ENCODE measurements at places on chromosomes 11 and 22.

DNA sequence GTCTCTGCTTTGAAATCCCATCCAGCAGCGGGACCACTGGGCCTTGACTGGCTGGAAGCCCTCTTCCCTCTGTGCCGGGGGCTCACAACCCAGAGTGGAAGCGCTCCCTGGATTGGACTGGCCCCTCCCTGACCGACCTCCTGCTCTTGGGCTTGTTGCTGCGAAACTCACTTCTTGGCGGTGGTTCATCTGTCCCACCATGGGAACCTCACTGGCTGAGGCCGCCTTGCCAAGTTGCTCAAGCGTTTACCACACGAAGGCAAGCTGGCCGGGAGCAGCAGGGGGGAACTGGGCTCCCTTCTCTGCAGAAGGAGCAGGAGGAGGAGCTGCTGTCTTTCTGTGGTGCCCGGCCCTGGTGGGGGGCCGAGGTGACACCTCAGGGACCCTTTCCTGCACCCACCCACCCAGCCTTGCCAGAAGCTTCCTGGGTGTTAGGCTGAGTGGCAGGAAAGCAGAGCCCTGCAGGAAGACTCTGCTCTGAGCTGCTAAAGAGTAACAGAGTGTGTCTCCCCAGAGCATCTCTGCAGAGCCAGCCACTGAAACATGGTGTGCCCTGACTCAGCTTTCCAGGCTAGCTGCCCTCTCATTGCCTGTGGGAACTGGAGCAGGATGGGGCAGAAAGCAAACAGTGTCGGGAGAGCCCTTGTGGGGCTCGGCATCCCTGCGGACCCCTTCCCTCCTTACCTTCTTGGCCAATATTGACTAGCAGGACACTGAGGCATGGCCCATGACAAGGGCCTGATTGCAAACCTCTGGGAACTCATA, 88.5 kb upstream of the ALX4 start:
- no peak for DNase-seq

DNA sequence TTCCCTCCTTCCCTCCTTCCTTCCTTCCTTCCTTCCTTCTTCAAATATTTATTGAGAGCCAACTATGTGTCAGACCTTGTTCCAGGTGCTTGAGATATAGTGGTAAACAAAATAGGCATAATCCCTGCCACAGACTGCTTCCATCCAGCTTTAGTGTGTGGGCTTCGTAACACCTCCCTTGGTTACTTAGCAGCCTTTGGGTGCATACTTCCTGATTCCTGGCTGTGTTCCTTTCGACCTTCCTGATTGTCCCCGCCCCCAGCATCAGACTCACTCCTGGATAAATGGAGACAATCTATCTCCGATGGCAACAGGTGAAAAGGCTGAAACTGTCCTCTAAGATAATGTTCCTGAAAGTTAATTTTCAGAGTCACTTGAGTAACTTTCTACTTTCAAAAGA, 13.5 kb downstream of the CCDC81 start:
- no peak for DNase-seq

DNA sequence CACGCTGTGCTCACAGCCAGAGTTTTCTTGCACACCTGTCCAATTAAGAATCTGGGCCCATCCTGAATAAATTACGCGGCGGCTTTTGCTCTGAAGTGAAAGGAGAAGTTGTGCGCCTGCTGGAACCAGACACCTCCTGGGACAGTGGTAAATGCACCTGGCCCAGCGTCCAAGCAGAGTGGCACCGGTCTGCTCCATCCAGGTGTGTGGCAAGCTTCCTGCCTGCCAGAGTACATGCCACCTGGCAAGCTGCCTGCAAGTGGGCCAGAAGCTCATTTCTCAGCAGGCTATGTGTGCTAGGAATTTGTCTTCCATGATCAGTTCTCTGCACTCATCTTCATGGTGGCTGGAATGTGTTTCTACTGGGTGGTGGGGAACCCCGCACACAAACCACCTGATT, 660.6 kb downstream of the ETS1 start:
- no peak for DNase-seq

DNA sequence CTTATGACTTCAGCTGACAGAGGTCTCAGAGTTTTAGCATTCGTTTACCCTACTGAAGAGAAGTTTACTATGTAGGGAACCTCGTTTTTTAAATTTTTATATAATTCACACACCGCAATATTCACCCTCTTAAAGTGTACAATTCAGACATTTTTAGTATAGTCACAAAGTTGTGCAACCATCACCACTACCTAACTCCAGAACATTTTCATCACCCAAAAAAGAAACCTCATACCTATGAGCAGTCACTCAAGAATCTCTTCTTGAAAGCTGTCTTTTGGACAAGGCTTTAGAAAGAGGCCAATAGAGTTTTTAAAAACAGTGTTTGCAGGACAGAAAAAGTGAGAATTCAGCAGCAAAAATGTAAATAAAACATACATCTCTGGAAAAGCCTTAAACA, 39.5 kb upstream of the CLNS1A start:
- DNase-seq: no peak

GRCh38 chr11:129726179-129726578, 89.5 kb upstream of the TMEM45B start:
- no peak for DNase-seq

- DNase-seq: peak; percentile 58
These were observed 3.4 kb downstream of the CCDC89 start for GRCh38 chr11:85682330-85683305.

GRCh38 chr11:128472128-128473089, 114.9 kb downstream of the ETS1 start:
- DNase-seq: no peak

- DNase-seq: no peak
These were observed 2.6 kb downstream of the KCNC1 start for GRCh38 chr11:17736930-17737817.

GRCh38 chr22:50080077-50080465, 5.2 kb downstream of the MLC1 start:
- no peak for DNase-seq

GRCh38 chr11:72972496-72973128, 158.4 kb downstream of the ATG16L2 start:
- no peak for DNase-seq

- DNase-seq: no peak
These were observed 196.0 kb downstream of the TENM4 start for GRCh38 chr11:79244798-79245197.

DNA sequence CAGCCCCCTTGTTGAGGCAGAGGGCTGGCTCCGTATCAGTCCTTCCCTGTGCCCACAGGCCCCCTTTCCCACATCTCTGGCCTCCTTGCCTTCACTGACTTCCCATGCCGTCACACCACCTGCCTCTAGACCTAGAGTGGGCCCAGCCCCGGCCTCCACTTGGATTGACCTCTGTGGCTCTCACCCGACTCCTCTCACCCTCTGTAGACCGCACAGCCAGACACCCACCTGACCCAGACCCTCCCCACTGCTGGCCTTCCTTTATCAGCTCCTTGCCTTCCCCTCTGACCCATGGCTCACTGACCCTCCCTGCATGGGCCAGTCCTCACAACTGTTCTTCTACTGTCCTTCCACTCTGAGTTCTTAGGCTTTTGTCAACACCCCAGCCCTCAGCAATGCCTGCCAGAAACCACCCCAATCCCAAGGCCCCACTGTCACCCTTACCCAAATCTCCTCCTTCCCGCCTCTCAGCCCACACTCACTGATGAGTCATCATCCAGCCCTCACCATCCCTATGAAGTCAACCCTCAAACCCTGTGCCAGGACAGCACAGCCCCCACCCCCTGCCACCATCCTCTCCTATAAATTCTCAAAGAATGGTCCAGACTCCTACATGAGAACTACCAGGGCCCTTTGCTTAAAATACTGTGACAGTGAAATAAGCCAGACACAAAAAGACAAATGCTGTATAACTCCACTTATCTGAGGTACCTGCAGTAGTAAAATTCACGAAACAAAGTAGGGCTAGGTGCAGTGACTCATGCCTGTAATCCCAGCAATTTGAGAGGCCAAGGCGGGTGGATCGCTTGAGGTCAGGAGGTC, 53.4 kb downstream of the SCGB1A1 start:
- no peak for DNase-seq

GRCh38 chr11:129828301-129828836, 12.7 kb downstream of the TMEM45B start:
- no peak for DNase-seq

DNA sequence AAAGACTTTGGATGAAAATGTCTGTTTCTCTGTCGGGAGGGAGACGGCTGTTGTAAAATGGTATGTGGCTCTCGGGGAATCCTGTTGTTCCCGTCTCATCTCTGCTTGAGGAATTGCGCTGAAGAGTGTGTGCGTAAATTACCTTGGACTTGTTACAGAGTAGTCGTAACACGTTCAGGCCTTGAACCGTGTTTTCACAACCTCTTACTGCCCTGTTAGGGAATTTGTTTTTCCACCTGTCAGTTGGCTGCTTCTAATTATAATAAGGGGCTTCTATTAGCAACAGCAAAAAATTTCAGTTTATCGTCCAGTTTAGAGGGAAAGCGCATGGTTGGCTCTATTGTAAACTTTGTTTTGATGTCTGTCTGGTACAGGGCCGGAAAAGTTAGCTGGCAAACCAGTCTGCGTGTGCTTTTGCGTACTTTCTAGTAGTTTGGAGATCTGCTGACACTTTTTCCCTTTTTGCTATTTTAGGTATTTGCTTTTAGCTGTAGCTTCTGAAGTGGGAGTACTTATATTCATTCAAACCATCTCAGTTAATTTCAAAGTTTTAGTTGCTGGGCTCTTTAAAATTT, 1.5 kb downstream of the HIPK3 start:
- DNase-seq: no peak

- no peak for DNase-seq
These were observed at the start of gene CLDN5 for GRCh38 chr22:19524170-19525115. CLDN5 (minus strand) TSS chr22:19524410; CDS start chr22:19524255, 155 bp downstream.

GRCh38 chr11:79342686-79343085, 98.1 kb downstream of the TENM4 start:
- DNase-seq: no peak

DNA sequence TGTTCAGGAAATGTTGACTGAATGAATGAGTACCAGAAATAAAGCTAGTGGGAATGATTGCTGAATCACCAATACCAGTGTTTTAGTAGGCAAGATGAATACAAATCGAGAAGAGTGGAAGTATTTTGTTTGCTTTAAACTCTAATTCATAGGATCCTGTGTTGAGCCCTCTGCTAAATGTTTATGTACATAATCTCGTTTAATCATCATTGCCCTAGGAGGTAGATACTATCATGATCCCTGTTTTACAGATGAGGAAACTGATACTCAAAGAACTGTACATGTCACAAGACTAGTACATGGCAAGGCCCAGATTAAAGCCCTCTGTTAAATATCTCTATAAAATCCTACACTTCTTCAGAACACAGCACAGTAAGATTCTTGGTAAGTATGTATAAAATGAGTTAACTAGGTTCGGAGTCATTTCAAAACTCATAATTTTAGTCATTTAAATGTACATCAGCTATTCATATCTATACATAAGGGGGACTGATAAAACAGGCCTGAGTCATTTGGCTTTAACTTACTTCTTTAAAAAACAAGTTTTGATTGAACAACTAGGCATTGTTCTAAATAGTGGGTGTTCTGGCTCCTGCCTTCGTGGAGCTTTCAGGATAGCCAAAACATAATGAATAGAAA, 97.1 kb downstream of the EXT2 start:
- DNase-seq: no peak

DNA sequence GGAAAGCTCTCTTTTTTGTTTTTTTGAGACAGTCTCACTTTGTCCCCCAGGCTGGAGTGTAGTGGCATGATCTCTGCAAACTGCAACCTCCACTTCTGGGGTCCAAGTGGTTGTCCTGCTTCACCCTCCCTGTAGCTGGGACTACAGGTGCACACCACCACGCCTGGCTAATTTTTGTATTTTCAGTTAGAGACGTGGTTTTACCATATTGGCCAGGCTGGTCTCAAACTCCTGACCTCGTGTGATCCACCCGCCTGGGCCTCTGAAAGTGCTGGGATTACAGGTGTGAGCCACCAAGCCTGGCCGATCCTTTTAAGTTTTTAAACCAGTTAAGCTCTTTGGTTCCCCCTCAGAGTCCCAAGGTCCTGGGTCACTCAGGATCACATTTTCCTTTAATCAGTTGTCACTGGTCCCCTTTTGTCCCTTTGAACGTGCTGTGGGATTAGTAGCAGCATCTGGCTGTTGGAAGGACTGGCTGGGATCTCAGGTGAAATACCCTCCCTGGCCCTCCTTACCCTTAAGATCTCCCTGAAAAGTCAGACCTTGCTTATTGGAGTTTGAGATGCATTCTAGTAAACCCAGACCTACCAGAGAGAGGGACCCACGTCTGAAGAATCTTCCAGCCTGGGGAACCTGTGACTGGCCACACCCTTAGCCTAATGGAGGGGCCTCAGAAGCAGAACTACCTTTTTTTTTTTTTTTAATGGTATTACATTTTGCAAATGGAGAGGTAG, 8.1 kb downstream of the MALAT1 start:
- no peak for DNase-seq

GRCh38 chr11:95715777-95716241, 73.8 kb downstream of the FAM76B start:
- DNase-seq: peak; percentile 21

DNA sequence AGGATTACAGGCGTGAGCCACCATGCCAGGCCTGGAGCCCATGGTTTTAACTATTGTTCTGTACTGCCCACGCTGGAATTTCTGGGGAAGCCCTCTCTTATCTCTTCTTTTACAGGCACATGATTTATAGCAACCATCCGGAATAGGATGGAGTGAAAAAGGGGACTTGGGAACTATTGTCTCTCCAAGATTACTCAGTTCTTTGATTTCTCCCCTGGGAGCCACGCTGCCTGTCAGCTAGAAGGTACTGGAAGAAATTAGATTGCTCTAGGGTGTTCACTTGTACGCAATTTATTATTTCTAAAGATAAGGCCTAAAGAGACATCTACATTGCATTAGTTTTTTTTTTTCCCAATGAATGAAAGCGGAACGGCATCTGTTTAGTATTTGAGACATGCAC, 65.6 kb upstream of the PTPRJ start:
- no peak for DNase-seq

DNA sequence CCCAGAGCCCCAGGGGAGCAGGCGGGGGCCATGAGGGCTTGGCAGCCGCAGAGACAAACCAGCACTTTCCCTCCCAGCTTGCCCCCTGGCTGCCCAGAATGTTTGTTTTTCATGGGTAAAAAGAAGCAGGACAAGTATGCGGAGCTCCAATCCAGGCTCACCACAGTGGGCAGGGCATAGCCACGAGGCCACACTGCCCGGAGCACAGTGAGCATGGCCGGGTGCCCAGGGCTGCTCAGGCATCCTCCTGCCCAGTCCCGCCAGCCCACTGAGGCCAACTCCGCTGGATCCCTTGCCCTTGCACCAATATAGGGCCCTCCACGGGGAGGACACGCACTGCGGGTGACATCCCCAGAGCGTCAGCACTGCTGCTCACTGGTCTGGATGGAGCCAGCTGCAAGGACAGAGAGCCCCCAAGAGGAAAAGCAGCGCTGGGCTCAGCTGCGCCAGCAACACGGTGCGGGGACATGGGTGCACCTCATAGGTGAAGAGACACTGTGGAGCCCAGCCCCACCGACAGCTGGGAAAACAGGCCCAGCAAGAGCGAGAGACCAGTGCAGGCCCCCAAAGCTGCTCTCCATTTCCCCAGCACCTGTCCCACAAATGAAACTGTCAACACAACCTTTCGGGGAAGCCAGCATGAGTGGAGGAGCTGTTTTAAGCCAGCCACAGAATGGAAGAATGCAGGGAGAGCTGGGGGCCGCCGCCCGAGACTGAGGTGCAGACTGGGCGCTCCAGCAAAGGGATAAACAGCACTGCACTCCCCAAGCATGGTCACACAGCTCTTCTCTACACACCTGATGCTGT, 24.8 kb downstream of the ARVCF start:
- no peak for DNase-seq

GRCh38 chr22:49259839-49260615, 567.6 kb downstream of the BRD1 start:
- DNase-seq: no peak

GRCh38 chr11:109527496-109527895, 105.5 kb downstream of the C11orf87 start:
- DNase-seq: no peak

All from stimulated activated CD8-positive, alpha-beta memory T cell treated with anti-CD3 and anti-CD28 coated beads, Interleukin-4, amount 100 ng/mL, for 24 hours (primary cell).